Upper lobe of right lung (tissue), 1 donor: ENCODE measurements at places on chromosomes 12 and 14.

DNA sequence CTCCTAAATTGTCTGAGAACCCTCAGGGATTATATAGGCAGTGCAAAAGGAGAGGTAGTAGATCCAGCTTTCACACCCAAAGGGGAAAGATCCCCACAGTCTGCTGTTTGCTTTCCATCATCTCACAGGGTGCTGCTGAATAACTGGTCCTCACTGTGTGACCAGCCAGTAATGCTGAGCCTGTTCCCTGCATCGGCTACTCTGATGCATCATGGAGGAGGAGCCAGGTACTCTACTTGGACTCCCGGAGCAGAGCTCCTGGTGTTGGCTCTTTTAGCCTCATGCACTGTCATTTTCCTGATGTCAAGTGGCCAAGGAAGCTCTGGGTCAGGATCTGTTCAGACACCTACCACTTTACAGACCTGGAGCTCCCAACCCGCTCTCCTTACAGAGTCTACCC, 127.4 kb upstream of the ATF1 start:
- DNase-seq: no peak

DNA sequence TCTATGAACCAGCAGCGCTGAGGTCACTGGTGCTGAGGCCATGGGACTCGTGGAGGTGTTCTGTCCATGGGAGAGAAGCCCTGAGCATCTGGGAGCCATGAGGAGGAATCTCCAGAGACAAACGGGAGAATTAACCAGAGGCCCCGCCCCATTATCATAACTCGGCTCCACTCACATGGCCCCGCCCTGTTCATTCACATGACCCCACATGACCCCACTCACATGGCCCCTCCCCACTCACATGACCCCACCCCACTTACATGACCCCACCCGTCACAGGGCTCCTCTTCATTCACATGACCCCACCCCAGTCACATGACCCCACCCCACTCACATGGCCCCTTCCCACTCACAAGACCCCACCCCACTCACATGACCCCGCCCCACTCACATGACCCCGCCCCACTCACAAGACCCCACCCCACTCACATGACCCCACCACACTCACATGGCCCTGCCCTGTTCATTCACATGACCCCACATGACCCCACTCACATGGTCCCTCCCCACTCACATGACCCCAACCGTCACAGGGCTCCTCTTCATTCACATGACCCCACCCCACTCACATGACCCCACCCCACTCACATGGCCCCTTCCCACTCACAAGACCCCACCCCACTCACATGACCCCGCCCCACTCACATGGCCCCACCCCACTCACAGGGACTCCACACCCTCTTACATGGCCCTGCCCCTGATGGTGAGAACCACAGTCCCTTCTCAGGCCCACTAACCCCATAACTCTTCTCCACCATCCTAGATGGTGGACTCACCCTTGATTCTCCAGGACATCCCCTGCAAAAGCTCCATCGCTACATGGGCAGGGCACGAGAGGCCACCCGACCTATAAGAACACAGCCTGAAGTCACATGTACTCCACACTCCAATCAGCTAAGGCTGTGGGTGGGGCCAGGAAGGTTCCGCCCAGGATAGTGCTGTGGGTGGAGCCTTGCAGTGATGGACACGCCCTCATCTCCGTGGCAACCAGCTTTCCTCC, 151.1 kb upstream of the SFSWAP start:
- no peak for DNase-seq

GRCh38 chr12:37543966-37544668, 772.5 kb upstream of the ALG10B start:
- DNase-seq: no peak

- no peak for DNase-seq
Observed at GRCh38 chr12:9041321-9041720, 52.0 kb downstream of the KLRG1 start.

GRCh38 chr14:23631702-23632460, 4.3 kb upstream of the DHRS2 start:
- DNase-seq: peak; percentile 81

DNA sequence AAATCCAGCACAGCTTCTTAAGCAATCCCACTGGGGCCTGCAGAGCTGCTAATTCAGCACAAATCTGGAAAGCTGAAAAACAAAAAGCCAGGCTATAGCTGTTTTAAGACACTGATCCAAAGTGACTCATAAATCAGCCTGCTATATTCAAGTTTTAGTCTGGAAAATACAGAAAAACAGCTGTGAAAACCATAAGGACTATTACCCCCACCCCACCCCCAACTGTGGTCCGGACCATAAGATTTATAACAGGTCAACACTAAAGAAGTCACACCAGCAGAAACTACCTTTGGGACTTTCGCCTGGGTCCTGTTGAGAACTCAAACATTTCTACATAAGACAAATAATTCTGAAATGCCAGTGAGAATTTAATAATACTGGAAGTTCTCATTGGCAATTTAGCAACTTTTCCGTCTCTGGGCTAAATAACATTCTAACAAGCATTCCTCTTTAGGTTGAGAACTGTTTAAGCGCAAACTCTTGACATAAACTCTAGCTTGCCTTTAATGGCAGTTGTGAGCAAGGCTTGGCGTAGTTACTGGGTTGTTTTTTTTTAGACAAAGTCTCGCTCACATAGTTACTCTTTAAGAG, 3.3 kb downstream of the LRIG3 start:
- no peak for DNase-seq

GRCh38 chr14:99907761-99908652, 114.8 kb downstream of the EML1 start:
- DNase-seq: no peak

GRCh38 chr14:28656704-28657255, 109.8 kb upstream of the FOXG1 start:
- DNase-seq: no peak

DNA sequence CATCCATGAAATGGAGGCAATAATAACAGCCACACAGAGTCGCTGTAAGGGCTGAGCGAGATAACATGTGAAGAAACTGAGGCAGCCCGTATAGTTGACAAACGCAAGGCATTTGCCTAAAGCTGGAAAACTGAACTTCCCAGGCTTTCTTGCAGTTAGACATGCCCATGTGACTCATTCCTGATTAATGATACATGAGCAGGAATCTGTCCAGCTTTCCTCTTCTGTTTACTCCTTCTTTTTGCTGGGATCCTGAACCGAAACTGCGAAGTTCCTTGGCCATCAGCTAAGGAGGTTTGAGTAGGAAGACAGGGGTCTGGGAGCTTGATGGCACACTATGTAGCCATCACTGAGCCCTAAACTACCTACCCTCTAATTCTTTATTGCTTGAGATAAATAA, 52.2 kb downstream of the ST8SIA1 start:
- no peak for DNase-seq

GRCh38 chr12:42130672-42131402, 13.8 kb downstream of the GXYLT1 start:
- no peak for DNase-seq

DNA sequence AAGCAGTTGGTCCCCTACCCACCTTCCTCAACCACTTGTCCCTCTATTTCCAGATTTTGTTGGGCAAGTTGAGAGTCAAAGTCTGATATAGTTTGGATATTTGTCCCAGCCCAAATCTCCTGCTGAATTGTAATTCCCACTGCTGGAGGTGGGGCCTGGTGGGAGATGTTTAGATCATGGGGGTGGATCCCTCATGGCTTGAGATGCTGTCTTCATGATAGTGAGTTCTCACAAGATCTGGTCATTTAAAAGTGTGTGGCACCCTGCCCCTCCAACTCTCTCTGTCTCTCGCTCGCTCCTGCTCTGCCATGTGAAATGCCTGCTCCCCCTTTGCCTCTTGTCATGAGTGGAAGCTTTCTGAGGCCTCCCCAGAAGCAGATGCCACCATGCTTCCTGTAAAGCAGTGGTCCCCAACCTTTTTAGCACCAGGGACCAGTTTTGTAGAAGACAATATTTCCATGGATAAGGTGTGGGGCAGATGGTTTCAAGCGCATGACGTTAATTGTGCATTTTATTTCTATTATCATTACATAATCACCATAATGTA, 37.3 kb upstream of the BCL11B start:
- no peak for DNase-seq

DNA sequence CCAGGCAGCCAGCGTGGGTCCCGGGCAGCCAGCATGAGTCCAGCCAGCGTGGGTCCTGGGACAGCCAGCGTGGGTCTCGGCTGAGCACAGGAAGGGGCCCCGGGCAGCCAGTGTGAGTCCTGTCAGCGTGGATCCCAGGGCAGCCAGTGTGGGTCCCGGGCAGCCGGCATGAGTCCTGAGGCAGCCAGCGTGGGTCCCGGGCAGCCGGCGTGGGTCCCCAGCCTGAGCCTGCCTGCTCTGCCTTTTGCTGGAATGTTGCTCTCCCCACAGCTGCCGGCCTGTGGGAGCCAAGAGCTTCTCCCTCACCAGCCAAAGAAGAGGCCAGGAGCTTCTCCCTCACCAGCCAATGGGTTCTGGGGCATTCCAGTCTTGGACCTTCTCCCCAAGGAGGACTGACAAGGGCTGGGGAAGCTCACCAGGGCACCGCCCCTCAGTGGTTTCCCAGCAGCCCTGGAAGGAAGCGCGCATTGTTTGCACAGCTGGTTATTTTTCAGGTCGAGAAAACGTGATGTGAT, 15.0 kb upstream of the RFLNA start:
- DNase-seq: no peak

DNA sequence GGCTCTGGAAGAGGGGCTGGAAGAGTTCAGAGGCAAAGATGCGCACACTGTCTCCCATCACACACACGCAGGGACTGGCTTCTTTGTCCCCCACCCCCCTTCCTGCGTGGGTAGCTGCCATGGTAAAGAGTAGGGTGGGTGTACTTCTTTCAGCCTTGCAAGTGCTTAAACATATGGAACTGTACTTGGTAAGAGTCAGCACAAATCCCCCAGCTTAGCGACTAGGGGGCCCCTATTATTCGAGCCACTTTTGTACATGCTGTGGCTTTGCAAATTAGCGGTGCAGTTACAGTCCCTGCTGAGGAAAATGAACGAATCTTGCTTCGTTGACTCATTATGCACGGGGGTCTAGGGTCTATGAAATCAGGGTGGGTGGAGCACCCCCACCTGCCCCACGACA, 123.8 kb downstream of the AACS start:
- DNase-seq: no peak

- no peak for DNase-seq
Observed at GRCh38 chr12:5648692-5649359, 216.9 kb downstream of the NTF3 start.

- no peak for DNase-seq
Observed at GRCh38 chr14:77674931-77675330, 32.9 kb downstream of the ALKBH1 start.

- DNase-seq: peak; percentile 45
Observed at GRCh38 chr14:75249251-75249957, 29.2 kb upstream of the FOS start.

- no peak for DNase-seq
Observed at GRCh38 chr12:49750027-49750995, 9.0 kb downstream of the TMBIM6 start.

DNA sequence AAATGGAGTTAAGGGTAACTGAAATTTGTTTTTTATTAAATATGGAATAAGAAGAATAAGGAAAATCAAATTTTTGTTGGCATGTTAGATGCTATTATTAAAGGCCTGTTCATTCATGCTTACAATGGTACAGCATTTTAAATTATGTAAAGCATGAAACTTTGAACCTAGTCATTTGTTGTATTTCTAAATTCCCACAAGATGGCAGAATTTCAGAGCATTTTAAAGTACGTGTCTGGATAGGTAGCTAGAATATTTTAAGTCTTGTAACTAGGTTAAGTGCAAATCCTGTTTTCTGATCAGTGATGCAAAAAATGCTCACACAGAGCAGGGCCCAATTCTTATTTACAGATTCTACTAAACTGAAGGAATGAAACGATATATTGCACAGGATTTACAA, 585.6 kb upstream of the MIS18BP1 start:
- DNase-seq: no peak

DNA sequence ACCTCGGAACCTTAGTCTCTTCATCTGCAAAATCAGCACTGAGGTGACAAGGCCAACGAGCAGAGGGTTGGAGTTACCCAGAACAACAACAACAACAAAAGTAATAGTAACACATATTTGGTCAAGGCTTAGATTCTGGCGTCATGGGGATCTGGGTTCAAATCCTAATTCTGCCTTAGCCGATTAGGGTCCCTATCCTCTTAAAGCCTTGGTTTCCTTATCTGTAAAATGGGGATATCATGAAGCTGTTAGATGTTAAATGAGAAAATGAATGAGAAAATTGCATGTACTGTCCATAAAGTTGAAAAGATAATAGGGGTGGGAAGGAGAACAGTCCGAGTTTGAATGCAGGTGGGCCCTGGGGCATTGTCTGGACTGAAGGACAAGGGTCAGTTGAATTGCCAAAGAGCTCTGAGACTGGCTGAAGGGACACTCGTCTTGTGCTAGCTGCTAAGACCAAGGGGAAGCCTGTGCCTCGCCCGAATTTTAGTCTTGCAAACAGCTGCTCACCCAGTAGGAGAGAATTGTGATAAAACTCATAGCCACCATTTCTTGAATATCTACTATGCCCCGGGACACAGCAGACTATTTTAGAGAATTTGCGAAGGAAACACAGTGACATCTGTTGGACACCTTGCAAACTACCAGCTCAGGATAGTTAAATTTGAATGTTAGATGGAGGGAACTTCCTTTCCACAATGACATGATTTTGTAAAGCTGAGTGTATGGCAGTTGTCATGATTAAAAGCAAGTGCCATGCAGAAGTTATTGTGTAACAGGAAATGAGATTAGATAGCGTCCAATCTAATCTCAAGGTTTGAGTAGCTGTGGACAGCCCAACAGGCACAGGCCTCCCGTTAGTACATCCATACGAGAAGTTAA, 6.8 kb upstream of the HNF1A start:
- no peak for DNase-seq

DNA sequence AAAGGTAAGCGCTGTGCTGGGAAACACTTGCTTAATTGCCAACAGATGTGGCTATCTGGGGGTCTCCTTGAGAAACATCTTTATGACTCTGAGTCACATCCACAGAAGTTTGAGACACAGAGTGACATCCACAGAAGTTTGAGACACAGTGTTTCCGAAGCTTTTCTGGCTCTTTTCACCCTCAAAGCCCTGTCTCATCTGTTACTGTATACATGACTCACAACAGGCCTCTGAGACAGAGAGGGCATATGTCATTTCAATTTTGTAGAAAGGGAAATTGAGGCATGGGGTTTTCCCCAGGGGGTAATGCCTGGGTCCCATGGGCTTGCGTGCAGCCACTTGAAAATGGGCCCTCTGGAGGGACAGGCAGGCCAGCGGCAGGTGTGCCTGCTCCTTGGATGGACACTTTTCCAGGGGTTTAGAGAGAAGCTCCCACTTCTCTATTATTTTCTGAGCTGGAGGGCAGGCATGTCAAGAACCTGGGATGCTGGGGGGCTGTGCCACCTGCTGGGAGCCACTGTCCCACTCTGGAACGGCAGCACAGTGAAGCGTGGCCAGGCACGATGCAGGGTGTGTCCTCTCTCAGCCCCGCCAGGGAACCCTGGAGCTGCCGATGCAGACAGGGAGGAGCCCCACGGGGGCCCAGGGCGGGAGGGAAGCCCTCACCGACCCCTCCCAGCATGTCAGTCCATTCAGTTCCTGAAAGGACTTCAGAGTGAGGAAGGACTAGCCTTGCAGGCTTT, 111.3 kb upstream of the FKBP4 start:
- no peak for DNase-seq

- DNase-seq: peak; percentile 61
Observed at GRCh38 chr12:131378861-131379665, 331.8 kb upstream of the SFSWAP start.
